ENCODE measurements at places on chromosomes 6 and 20. TPM values are rescaled to one million over a fixed set of nuclear protein-coding genes. Genes with fewer than 3 reads are reported as not detected.

DNA sequence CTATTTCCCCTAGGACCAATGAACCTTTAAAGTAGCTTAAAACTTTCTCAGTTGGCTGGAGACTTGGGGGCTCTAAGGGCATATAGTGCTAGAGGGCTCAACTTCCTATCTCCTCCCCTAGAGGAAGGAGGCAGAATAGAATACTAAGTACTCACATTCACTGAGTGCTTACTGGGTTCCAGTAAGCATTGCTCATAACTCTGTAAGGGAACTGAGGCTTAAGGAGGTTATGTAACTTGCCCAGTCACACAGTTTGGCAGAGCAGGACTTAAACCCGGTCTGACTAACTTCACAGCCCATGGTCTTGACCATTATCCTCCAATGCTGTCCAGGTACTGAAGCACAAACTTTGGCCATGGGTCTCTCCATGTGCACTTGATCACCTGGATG, 12.5 kb downstream of the SESN1 start:
- no peak overlapping the region for H3K4me3 ChIP-seq
- no peak for DNase-seq
- H3K27me3 ChIP-seq: no peaks in the 10 kb centered on the region
- no peaks in the 10 kb centered on the region for H3K4me1 ChIP-seq
- H3K27ac ChIP-seq: no peak overlapping the region
- no peaks in the 10 kb centered on the region for H3K36me3 ChIP-seq

Gene NRSN1
- not detected for total RNA-seq

GRCh38 chr6:25057111-25057905, 121.5 kb upstream of the RIPOR2 start:
- no peak overlapping the region for H3K4me3 ChIP-seq
- no peaks in the 10 kb centered on the region for H3K27me3 ChIP-seq
- no peak overlapping the region for H3K27ac ChIP-seq
- H3K4me1 ChIP-seq: no peaks in the 10 kb centered on the region

- H3K4me1 ChIP-seq: 0 out of 2 replicates have a peak, but pooled peaks cover 3% of the 10 kb centered on the region
- H3K27me3 ChIP-seq: no peaks in the 10 kb centered on the region
Measured at GRCh38 chr20:46350201-46350985, 42.1 kb upstream of the CDH22 start.

DNA sequence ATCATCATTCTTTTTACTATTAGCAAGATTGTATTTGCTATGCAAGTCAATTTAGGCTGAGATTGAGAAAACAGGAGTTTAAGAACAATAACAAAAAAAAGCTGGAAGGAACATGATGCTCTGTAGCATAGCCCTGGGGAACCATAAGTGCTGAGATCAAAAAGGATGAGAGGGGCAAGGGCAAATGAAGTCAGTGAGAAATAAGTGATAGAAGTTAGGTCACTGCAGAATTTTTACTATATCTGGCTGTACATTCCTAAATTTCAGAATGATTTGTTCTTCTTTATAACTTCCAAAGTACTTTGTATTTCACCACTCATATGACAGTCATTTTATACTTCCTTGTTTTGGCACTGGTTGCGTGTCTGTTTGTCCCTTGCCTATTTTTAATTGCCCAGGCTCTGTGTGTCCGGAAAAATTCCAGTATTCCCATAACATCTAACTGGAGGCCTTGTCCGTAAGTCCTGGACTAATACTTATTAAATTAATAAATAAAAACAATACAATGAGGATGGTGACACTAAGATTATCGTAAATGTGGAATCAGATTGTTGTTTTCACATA, 444.7 kb downstream of the TENT5A start:
- H3K36me3 ChIP-seq: no peaks in the 10 kb centered on the region
- no peak for DNase-seq
- no peak overlapping the region for H3K4me3 ChIP-seq
- no peak overlapping the region for H3K27ac ChIP-seq
- no peaks in the 10 kb centered on the region for H3K27me3 ChIP-seq
- H3K4me1 ChIP-seq: no peaks in the 10 kb centered on the region

DNA sequence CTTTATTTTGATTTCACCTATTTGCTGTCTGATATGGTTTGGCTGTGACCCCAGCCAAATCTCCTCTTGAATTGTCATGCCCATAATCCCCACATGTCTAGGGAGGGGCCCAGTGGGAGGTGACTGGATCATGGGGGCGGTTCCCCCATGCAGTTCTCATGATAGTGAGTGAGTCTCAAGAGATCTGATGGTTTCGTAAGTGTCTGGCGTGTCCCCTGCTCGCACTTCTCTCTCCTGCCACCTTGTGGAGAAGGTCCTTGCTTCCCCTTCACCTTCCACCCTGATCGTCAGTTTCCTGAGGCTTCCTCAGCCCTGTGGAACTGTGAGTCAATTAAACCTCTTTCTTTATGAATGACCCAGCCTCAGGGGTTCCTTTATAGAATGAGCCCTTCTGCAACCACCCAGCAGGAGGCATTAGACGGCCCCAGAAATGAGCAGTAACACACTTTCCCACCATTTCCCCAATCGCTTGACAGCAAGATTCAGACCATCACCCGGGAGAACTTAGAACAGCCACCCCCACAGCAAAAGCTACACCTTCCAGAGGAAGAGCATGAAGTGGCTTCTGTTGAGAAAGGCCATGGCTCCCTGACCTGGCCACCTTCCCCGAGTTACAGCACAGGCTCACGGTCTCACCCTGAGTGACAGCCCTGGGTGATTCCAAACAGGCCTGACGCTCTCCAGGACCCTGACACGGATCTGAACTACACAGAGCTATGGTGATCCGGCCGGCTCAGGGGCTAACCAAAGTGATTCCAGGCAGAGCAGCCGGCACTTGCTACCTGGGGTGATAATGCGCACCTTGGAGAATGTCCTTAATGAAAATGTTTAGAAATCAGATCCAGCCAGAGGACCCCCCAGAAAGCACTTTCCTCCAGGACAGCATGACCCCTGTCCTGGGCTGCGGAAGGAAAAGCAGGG, 131.2 kb upstream of the CDH4 start:
- no peak overlapping the region for H3K4me3 ChIP-seq
- no peak for DNase-seq
- no peaks in the 10 kb centered on the region for H3K36me3 ChIP-seq
- H3K4me1 ChIP-seq: no peaks in the 10 kb centered on the region

- DNase-seq: no peak
- H3K27ac ChIP-seq: no peak overlapping the region
- H3K4me3 ChIP-seq: no peak overlapping the region
Measured at GRCh38 chr20:13771853-13772453, 12.8 kb downstream of the ESF1 start.

DNA sequence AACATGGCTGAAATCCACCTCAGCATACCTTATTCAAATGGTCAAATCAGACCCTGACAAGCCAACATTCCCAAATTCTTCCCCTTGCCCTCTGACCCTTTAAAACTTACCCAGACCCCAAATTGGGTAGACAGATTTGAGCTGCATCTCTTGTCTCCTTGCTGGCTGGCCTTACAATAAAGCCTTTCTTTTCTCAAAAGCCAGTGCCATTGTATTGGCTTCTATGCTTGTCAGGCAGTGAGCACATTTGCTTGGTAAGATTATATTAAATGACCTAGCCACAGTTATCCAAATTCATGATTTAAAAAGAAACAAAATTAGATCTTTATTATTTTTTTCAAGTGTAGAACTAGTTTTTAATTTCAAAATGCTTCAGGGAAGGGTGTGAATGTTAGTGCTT, 67.8 kb upstream of the FAM83B start:
- no peaks in the 10 kb centered on the region for H3K36me3 ChIP-seq
- no peak overlapping the region for H3K27ac ChIP-seq
- DNase-seq: no peak
- no peaks in the 10 kb centered on the region for H3K4me1 ChIP-seq
- no peaks in the 10 kb centered on the region for H3K27me3 ChIP-seq

- DNase-seq: no peak
- no peaks in the 10 kb centered on the region for H3K4me1 ChIP-seq
- no peaks in the 10 kb centered on the region for H3K36me3 ChIP-seq
- H3K27me3 ChIP-seq: no peaks in the 10 kb centered on the region
- no peak overlapping the region for H3K4me3 ChIP-seq
- no peak overlapping the region for H3K27ac ChIP-seq
Measured at GRCh38 chr6:25054469-25054868, 118.7 kb upstream of the RIPOR2 start.

Gene BLOC1S5
- total RNA-seq: 12.0 TPM

GRCh38 chr6:83510791-83511190, 1.5 kb upstream of the PRSS35 start:
- H3K4me3 ChIP-seq: no peak overlapping the region
- no peak overlapping the region for H3K27ac ChIP-seq
- H3K27me3 ChIP-seq: no peaks in the 10 kb centered on the region
- no peaks in the 10 kb centered on the region for H3K36me3 ChIP-seq

Gene WFDC11
- not detected for total RNA-seq

DNA sequence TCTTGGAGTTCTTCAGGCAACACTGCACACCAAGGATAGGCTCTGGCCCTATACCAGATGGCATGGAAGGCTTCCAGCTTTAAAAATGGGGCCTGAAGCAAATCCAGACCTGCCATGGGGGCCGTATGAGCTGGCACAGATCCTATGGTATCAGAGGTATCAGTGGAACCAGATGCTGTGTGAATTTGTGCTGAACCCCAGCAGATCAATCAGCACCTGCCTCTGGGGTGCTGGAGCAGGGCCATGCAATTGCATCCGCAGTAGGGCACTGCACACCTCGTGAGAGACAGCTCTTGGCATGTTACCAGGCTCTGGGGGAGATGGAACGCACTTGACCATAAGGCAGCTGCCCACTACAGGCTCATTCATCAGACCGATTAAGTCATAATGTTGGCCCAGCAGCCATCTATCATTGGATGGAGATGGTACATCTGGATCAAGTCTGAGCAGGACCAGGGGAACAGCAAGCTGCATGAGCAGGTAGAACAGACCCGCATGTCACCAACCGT, 221.5 kb downstream of the MYLK4 start:
- H3K36me3 ChIP-seq: no peaks in the 10 kb centered on the region
- H3K4me1 ChIP-seq: no peaks in the 10 kb centered on the region
- H3K4me3 ChIP-seq: no peak overlapping the region
- no peak for DNase-seq

DNA sequence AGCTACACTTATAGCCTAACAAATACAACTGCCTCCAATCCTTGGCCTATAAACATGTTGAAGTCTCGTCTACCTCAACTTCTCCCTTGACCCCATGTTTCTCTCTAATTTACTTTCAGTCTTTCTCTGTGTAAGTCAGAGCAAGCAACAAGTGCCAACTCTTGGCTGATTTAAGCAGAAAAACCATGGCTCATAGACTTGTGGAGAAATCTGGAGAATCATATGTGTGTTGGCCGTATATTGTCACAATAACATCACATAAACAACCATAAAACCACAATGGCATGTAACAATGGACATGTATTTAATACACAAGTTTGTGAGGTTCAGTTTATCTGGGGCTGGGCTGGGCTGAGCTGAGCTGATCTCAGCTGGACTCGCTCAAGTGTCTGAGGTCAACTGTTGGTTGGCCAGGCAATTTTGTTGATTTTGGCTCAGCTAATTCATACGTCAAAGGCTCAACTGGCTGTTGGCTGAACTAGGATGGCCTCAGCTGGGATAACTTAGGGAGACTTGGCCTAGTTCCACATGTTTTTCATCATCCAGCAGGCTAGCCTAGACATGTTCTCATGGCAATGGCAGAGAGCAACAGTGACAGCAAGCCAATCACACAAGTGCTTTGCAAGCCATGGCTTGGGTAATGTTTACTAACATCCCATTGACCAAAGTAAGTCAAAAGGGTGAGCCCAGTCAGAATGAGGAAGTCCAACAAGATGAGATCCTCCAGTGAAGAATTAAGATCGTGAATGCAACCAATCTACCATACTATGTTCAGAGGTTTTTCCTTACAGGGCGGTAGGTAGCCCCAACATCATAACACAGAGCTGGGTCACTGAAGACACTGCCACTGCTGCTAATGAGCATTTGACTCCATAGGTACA, 12.9 kb upstream of the TBC1D22B start:
- no peaks in the 10 kb centered on the region for H3K36me3 ChIP-seq
- H3K4me1 ChIP-seq: peaks cover 38% of the 10 kb centered on the region
- no peak overlapping the region for H3K4me3 ChIP-seq
- no peak for DNase-seq
- H3K27me3 ChIP-seq: no peaks in the 10 kb centered on the region

Gene CD24
- total RNA-seq: 7.3 TPM

Gene PKHD1
- not detected for total RNA-seq

Gene GSTA2
- not detected for total RNA-seq

DNA sequence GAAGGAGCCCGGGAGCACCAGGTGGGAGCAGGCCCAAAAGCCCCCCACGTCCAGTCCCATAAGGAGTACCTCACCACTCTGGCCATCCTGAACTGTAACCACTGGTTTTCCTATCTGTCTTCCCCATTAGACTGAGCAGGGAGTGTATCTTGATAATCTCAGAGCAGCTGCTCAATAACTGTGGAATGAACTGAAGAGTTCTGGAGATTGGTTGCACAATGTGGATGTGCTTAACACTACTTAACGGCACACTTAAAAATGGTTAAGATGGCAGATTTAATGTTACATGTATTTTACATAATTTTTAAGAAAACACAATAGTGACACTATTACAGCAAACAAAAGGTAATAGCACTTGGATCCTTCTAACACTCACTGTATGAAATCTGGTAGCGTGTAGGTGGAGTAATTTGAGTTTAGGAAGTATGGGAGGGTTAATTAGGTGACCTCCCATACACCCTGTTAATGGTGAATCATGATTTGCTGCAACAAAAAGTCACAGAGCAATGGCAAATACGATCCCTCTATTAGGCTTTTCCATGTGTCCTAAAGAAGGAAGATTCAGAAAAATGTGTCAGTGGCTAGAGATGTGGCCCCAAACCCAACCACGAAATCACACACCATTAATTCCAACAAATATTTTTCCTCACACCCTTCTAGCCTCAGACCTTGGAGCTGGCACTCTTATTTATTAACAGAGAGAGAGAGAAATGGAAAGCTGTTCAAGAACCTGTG, 18.4 kb downstream of the TRAM2 start:
- no peak for DNase-seq
- H3K4me3 ChIP-seq: no peak overlapping the region
- H3K36me3 ChIP-seq: no peaks in the 10 kb centered on the region
- H3K4me1 ChIP-seq: no peaks in the 10 kb centered on the region
- H3K27me3 ChIP-seq: no peaks in the 10 kb centered on the region

DNA sequence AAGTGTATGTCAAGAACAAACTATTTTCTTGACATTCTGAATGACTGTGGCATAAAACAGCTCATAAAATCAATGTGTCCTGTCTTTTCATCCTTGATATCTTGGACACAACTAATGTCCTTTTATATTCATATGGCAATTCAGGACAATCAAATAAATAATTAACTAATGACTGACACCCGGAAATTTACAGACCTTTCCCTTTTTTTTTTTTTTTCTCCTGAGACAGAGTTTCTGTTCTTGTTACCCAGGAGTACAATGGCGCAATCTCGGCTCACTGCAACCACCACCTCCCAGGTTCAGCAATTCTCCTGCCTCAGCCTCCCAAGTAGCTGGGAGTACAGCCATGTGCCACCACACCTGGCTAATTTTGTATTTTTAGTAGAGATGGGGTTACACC, 107.1 kb upstream of the LGSN start:
- no peaks in the 10 kb centered on the region for H3K36me3 ChIP-seq
- no peak overlapping the region for H3K27ac ChIP-seq

Gene DEF6
- 40.4 TPM for total RNA-seq

Gene HNF4A
- 7.4 TPM for total RNA-seq
